ENCODE measurements at places on chromosomes 16 and 17.

- no peak for DNase-seq
These were observed 45.6 kb downstream of the ZFPM1 start for GRCh38 chr16:88498576-88499208.

- DNase-seq, result no peak
These were observed 24.8 kb downstream of the KPNA2 start for GRCh38 chr17:68060336-68060735.

- DNase-seq, result no peak
These were observed 5.1 kb downstream of the CD300E start for GRCh38 chr17:74618451-74618850.

GRCh38 chr17:39648616-39649366 is 11.8 kb downstream of the STARD3 start:
- no peak for DNase-seq

GRCh38 chr16:88377961-88378360 is 4.8 kb upstream of the ZNF469 start:
- DNase-seq, result no peak

GRCh38 chr17:18229771-18230170 is 4.3 kb downstream of the LLGL1 start:
- DNase-seq, result no peak

GRCh38 chr16:25716186-25716585 is 24.4 kb downstream of the HS3ST4 start:
- no peak for DNase-seq

GRCh38 chr16:57203451-57203850 is 17.3 kb downstream of the RSPRY1 start:
- DNase-seq, result no peak

- DNase-seq, result no peak
These were observed 25.0 kb downstream of the STAT3 start for GRCh38 chr17:42363231-42363630.

- DNase-seq, result no peak
These were observed 8.6 kb upstream of the MRC2 start for GRCh38 chr17:62618647-62619416.

GRCh38 chr17:65099941-65100315 is 37.2 kb upstream of the RGS9 start:
- peak; percentile 59 for DNase-seq

DNA sequence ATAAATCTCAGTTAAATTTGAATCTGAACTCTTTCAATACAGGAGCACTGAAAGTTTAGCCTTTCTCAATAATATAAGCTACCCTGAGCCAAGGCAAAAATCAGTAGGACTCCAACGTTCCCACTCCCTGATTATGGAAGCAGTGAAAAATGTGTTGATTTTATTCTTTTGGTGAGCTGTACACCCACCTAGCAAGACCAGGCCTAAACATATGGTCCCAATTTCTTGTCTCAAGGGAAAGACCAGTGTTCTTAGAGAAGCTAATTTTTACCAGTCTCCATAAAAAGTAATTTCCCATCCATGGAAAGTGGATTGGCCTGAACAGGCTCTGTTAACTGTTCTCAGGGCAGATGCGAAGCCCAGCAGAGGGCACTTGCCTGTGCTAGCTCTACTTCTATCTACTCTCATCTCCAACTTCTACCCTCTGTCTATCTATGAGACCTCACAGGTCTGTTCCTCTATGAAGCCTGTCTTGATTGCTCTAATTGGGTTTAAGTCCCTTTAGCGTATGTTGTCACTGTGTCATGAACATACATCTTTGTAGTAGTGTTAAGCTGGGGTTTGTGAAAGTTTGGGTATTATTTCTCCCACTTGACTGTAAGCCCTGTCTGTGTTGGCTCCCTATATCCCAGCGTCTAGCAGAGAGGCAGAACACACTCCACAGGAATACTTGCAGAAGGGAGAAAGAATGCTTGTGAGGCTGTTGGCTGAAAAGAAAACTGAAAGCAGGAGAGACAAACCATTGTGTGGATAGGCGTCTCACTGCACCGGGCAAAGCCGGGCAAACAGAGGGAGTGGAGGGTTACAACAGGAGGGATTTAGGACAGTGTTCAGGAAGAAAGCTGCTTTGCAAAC is 167.1 kb upstream of the MAF start:
- no peak for DNase-seq

- DNase-seq, result no peak
These were observed 1.0 kb upstream of the YPEL3 start for GRCh38 chr16:30096862-30097563.

GRCh38 chr16:16042076-16042475 is 92.7 kb downstream of the ABCC1 start:
- peak; percentile 69 for DNase-seq

DNA sequence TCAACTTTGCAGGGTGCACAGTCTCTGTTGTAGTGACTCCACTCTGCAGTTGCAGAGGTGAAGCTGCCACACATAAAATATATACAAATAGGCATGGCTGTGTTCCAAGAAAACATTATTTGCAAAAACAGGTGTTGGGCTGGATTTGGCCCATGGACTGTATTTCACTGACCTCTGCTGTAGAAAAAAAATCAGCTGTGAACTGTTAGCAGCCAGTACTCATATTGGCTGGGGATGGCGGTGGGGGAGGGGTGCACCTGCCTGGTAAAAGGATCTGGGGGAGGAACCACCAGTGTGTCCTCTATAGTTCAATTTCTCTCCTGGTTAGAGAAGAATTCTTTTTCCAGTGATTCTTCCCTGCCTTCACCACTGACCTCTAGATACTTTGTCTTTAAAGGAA is 50.0 kb downstream of the SHISA9 start:
- no peak for DNase-seq

GRCh38 chr16:56930486-56931270 is 1.3 kb upstream of the HERPUD1 start:
- no peak for DNase-seq

- DNase-seq, result no peak
These were observed 2.2 kb upstream of the ARL4D start for GRCh38 chr17:43396491-43397060.

- no peak for DNase-seq
These were observed 28.3 kb downstream of the ETV4 start for GRCh38 chr17:43517615-43518386.

GRCh38 chr16:1887711-1888354 is 15.9 kb upstream of the MEIOB start:
- DNase-seq, result no peak

- no peak for DNase-seq
These were observed 27.0 kb downstream of the ABCC12 start for GRCh38 chr16:48128769-48129168.

- DNase-seq, result no peak
These were observed 56.0 kb downstream of the PSMD12 start for GRCh38 chr17:67310406-67310805.

GRCh38 chr17:35889241-35889640 is 9.1 kb upstream of the CCL5 start:
- DNase-seq, result no peak

DNA sequence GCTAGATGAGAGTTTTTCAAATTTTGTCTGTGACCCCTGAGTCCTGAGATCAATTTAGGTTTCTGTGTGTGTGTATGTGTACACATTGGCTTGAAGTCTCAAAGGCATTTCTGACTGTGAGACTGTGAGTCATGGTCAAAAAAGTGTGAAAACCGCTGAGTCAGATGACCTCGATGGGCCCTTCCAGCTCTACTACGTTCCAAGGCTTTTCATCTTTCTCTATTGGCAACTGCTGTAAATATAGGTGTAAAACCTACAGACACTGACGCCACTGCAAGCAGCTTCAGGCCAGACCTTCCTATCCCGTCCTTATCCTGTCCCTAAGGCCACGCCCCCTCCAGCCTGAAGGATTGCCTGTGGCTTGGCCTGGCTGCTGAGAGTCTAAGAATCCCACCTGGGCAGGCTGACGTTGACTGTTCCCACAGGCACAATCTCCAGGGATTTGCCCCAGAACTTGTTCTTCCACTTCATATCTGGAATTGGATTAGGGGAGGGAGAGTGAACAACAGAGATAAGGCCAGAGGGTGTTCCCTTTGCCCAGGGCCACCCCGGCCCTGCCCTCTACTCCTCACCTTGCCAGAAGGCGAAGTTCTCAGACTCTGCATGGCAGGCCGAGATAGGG is 11.3 kb downstream of the OSBPL7 start:
- DNase-seq, result peak; percentile 84

GRCh38 chr17:39461926-39462569 is 762 bp downstream of the CDK12 start:
- DNase-seq, result no peak

GRCh38 chr17:75009139-75009724 is 3.2 kb upstream of the MRPL58 start:
- no peak for DNase-seq

DNA sequence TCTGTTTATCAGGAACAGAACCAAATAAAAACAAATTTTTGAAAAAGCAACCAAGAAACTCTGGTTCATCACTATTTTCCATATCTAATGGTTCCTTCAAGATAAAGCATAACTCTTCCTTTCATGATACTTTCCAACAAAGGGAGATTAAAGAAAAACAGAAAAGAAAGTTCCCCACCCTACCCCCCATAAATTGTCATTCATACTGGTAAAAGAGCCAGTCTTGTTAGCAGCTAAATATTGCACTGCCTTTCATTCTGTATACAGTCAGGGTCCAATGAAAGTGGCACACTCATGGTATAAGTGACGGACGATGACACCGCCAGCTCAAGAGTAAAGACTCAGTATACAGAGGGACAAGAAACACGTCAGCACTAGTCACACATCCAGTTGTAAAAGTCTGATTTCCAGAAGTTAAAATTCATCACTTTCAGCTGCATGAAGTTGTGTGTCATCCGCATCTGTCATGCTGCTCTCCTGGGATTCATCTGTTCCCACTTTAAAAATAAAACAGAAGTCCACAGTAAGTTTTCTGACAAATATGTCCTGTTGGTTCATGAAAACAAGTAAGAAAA is 68.5 kb downstream of the CDC27 start:
- peak; percentile 71 for DNase-seq

DNA sequence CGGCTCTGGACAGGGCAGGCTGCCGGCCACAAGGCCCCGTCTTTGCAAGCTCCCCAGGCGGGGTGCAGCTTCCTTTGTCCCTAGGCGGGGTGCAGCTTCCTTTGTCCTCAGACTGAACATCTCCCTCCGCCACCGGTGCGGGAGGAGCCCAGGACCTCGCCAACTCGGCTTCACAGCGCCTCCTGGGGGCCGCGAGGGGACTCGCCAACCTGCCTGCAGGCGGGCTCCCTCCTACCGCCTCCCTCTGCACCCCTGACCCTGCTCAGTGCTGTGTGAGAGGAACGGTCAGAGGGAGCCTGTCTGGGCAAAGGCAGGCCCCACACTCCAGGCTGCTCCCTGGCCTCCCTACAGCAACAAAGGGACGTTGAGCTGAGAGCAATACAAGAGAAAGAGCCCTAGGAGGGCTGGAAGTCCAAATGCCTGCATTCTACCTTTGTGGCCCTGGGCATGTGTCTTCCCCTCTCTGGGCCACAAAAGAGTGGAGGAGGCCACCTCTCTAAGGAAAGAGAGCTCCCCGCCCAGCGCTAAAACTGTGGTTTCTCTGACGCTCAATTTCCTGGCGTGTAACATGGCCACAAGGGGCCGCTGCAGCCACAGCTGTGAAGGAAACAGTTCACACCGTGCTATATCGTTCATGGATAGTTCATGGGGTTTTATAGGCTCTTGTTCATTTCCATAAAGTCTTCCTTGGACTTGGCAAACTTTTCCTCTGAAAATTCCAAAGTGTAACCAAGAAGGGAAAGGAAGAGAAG is 20.9 kb upstream of the KRT19 start:
- no peak for DNase-seq

- DNase-seq, result no peak
These were observed 297.5 kb downstream of the CDH13 start for GRCh38 chr16:82924075-82924854.

DNA sequence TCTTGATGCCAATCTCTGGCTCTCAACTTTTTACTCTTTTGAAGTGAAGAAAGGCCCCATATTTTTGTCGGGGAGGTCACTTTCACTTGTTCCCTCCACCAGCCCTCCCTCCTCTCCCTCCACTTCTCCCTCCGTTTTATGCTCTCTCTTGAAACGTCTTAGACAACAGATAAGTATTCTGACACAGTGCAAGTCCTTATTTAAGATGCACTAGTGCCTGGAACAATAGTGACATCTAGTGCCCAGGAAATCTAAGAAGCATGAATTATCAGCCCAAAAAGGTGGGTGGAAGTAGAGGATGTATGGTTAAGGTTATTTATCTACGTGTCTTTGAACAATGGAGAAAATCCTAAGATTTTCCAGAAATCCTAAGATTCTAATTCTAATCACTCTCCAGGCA is 17.9 kb downstream of the PSME3IP1 start:
- DNase-seq, result peak; percentile 23

GRCh38 chr16:81521141-81521626 is 76.6 kb downstream of the CMIP start:
- DNase-seq, result no peak

- DNase-seq, result no peak
These were observed 1.5 kb downstream of the THOC6 start for GRCh38 chr16:3025032-3026002.

GRCh38 chr16:83481589-83481988 is 326.2 kb upstream of the HSBP1 start:
- no peak for DNase-seq

GRCh38 chr17:32266389-32267301 is 1.0 kb downstream of the RHBDL3 start:
- DNase-seq, result no peak

GRCh38 chr17:36602924-36603384 is 1.6 kb downstream of the MRM1 start:
- no peak for DNase-seq

GRCh38 chr17:63262751-63263476 is 183.2 kb downstream of the CYB561 start:
- DNase-seq, result no peak

GRCh38 chr17:45043813-45044540 is 7.5 kb downstream of the DCAKD start:
- no peak for DNase-seq

- no peak for DNase-seq
These were observed 5.8 kb downstream of the SCGB1C2 start for GRCh38 chr17:142876-143784.
